ENCODE measurements at places on chromosomes 6 and 20.
A peak's percentile ranks its signal among the peaks of the same experiment; 100 is the strongest.

DNA sequence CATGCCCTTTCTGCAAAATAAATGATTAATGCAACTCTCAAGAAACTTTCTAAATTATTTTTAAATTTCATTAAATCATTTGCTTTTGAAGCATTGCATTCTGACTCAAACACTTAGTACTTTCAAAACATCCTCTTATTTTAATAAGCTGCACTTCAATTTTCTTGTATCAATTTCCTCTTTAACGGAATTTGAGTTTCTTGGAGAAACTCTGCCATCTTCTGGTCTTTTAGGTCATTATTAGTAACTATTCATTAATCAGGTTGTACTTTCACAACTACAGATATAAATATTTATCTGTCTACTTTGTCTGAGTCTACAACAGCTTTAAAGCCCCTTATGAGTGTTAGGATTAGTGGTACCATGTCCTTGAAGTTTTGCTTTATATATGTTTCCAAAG, 30.2 kb downstream of the TMX4 start:
- DNase-seq = no peak
- H3K36me3 ChIP-seq = peaks cover 5% of the 10 kb centered on the region
- H3K27ac ChIP-seq = no peak overlapping the region
- no peaks in the 10 kb centered on the region for H3K4me1 ChIP-seq

DNA sequence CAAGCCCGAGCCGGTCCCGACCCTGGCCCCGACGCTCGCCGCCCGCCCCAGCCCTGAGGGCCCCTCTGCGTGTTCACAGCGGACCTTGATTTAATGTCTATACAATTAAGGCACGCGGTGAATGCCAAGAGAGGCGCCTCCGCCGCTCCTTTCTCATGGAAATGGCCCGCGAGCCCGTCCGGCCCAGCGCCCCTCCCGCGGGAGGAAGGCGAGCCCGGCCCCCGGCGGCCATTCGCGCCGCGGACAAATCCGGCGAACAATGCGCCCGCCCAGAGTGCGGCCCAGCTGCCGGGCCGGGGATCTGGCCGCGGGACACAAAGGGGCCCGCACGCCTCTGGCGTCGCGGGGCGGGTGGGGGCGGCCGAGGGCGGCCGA, 37.5 kb downstream of the YTHDF1 start:
- H3K4me1 ChIP-seq = peaks cover 4% of the 10 kb centered on the region
- H3K27ac ChIP-seq = no peak overlapping the region
- peaks cover 18% of the 10 kb centered on the region for H3K27me3 ChIP-seq
- peak overlapping the region; percentile 27 for H3K4me3 ChIP-seq

DNA sequence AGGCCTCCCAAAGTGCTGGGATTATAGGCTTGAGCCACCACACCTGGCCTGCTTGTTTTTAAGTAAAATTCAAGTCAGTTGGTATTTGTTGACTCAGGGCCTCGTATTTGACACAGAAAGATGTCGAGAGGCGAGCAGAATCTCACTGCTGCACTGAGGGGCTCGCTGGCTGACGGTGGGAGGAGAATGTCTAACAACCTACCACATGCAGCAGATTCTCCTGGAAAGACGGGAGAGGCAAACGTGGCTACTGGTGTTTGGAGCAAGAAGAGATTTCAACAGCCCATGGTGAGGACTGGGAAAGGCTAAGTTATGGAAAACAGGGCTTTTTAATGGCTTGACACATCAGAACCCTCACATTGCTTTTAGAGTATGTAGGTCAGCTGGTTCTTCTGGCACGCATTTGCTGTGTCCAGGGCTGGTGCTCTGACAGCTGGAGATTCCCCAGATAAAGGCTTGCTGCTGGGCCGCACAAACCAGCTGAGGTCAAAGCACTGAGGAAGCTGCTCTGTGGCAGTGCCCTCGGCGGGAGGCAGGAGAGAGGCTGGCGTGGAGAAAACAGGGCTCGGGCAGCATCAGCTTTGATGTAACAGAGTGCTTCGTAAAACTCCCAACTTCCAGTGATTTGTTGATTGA, 84.2 kb upstream of the FRMD1 start:
- H3K27me3 ChIP-seq = no peaks in the 10 kb centered on the region
- no peak for DNase-seq
- H3K4me3 ChIP-seq = no peak overlapping the region
- H3K4me1 ChIP-seq = no peaks in the 10 kb centered on the region
- H3K27ac ChIP-seq = no peak overlapping the region
- H3K36me3 ChIP-seq = no peaks in the 10 kb centered on the region

DNA sequence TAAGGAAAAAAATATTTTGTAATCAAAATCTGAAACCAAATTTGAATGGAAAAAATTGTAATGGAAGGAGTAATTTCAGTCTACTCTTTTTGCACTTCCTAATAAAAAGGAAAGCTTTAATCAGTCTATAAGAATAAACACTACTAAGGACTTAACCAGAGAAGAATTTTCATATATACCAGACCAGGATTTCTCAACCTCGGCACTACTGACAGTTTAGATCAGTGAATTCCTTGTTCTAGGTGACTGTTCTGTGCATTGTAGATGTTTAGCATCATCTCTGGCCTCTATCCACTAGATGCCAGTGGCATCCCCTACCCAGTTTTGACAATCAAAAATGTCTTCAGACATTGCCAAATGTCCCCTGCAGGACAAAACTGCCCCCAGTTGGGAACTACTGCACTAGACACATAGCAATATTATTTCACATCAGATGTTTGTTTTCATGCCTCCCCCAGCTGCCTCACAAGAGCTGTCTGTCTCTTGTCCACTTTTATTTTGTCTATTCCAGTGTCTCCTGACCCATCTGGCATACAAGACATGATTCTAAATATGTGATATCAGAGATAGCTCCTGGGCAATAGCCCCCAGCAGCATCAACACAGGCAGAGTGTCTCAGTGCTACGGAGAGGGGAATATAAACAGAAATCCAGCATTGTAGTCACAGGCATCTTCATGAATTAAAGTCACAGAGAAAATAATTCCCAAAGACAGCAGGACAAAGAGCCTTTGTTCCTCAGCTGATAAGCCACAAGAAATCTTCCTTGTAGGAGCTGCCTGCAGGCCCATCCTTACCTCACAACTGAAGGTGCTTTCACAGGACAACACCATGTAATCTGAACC, 27.0 kb downstream of the DNAAF9 start:
- H3K4me1 ChIP-seq = no peaks in the 10 kb centered on the region
- no peak overlapping the region for H3K27ac ChIP-seq
- H3K27me3 ChIP-seq = no peaks in the 10 kb centered on the region
- no peak overlapping the region for H3K4me3 ChIP-seq
- no peak for DNase-seq

- H3K4me3 ChIP-seq = no peak overlapping the region
- no peaks in the 10 kb centered on the region for H3K4me1 ChIP-seq
- H3K27me3 ChIP-seq = no peaks in the 10 kb centered on the region
- H3K27ac ChIP-seq = no peak overlapping the region
- DNase-seq = no peak
- no peaks in the 10 kb centered on the region for H3K36me3 ChIP-seq
Observed at GRCh38 chr6:122778302-122778701, 1.2 kb upstream of the FABP7 start.

GRCh38 chr6:27617700-27618689, 145.1 kb upstream of the ZNF184 start:
- peak overlapping the region; percentile 63 for H3K4me3 ChIP-seq
- no peak for DNase-seq
- no peak overlapping the region for H3K27ac ChIP-seq
- peaks cover 6% of the 10 kb centered on the region for H3K4me1 ChIP-seq
- no peaks in the 10 kb centered on the region for H3K36me3 ChIP-seq

DNA sequence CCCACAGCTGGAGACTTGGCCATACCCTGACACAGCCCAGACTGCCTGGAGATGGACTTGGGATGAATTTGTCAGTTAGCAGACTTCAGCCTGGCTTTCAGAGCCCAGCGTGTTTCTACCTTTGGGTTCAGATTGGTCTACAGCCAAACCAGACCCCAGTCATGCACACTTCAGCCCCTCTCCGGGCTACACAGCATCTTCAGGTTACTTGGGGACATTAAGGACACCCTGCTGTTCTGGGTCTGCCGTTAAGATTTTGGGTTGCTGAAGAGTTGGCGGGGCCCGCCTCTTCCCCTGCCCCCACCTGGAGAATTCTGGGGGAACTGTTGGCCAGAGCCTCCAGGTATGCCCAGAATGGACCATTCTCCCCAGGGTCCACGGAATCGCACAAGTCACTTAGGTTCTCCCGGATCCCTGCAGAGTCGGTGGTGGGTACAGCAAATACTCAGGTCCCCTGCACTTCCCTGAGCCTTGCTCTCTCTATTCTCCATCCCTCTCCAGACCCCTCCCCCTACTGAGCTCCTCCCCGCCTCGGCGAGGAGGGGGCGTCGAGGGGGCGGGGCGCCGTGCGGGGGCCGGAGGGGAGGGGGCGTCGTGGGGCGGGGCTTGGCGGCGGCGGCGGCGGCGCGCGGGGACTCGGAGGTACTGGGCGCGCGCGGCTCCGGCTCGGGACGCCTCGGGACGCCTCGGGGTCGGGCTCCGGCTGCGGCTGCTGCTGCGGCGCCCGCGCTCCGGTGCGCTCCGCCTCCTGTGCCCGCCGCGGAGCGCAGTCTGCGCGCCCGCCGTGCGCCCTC, at the start of gene PTK7:
Gene PTK7, plus strand, starts transcription at position 645 of the 794 bp plus-strand sequence. CDS start 175 bp downstream, outside the sequence.
- no peak for DNase-seq
- H3K4me3 ChIP-seq = peak within 1 kb of the TSS; percentile 67

DNA sequence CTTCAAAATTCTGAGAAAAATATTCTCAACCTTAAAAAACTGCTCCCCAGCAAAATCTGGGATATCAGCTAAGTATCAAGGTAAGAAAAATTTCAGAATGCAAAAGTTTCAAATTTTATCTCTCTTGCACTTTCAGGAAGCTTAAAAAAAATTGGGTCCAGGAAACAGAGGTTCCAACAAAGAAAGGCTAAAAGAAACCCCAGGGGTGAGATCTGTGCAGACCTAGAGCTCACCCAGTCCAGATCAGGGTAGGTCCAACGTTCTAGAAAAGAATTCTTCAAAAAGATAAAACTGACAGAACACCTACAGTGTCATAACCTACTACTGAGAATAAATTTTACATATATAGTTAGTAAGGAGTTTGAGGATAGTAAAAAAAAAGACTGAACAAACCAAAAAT, 23.5 kb downstream of the ILRUN start:
- no peak for DNase-seq
- peaks cover 33% of the 10 kb centered on the region for H3K4me1 ChIP-seq
- no peaks in the 10 kb centered on the region for H3K36me3 ChIP-seq
- no peaks in the 10 kb centered on the region for H3K27me3 ChIP-seq

GRCh38 chr6:63724721-63725120, 89.1 kb downstream of the PHF3 start:
- H3K4me1 ChIP-seq = no peaks in the 10 kb centered on the region
- no peaks in the 10 kb centered on the region for H3K36me3 ChIP-seq
- no peak for DNase-seq
- no peak overlapping the region for H3K27ac ChIP-seq
- H3K27me3 ChIP-seq = no peaks in the 10 kb centered on the region

DNA sequence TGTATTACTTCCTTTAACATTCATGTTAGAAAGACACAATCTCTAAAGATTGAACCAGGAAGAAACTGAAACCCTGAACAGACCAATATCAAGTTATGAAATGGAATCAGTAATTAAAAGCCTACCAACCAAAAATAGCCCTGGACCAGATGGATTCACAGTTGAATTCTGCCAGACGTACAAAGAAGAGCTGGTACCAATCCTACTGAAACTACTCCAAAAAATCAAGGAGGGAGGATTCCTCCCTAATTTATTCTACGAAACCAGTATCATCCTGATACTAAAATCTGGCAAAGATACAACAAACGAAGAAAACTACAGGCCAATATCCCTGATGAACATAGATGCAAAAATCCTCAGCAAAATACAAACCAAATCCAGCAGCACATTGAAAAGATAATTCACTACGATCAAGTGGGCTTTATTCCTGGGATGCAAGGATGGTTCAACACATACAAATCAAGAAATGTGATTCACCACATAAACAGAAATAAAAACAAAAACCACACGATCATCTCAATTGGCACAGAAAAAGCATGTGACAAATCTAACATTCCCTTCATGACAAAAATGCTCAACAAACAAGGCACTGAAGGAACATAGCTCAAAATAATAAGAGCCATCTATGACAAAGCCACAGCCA, 15.0 kb downstream of the CDK19 start:
- H3K4me3 ChIP-seq = no peak overlapping the region
- no peaks in the 10 kb centered on the region for H3K36me3 ChIP-seq
- no peaks in the 10 kb centered on the region for H3K27me3 ChIP-seq
- no peaks in the 10 kb centered on the region for H3K4me1 ChIP-seq

- no peak for DNase-seq
- peaks cover 17% of the 10 kb centered on the region for H3K4me1 ChIP-seq
- no peaks in the 10 kb centered on the region for H3K36me3 ChIP-seq
- no peaks in the 10 kb centered on the region for H3K27me3 ChIP-seq
Observed at GRCh38 chr6:44569931-44570385, 182.5 kb downstream of the CDC5L start.

GRCh38 chr6:54194067-54194466, 82.8 kb downstream of the MLIP start:
- no peak overlapping the region for H3K27ac ChIP-seq
- H3K4me3 ChIP-seq = no peak overlapping the region
- H3K27me3 ChIP-seq = no peaks in the 10 kb centered on the region
- H3K4me1 ChIP-seq = peaks cover 4% of the 10 kb centered on the region

GRCh38 chr6:156448579-156448978, 328.6 kb upstream of the ARID1B start:
- no peaks in the 10 kb centered on the region for H3K4me1 ChIP-seq
- no peak for DNase-seq
- no peak overlapping the region for H3K4me3 ChIP-seq
- H3K27me3 ChIP-seq = no peaks in the 10 kb centered on the region
- no peak overlapping the region for H3K27ac ChIP-seq

- DNase-seq = no peak
- peak overlapping the region; percentile 61 for H3K4me3 ChIP-seq
- H3K36me3 ChIP-seq = no peaks in the 10 kb centered on the region
- H3K27ac ChIP-seq = peak overlapping the region; percentile 6
- no peaks in the 10 kb centered on the region for H3K27me3 ChIP-seq
Observed at GRCh38 chr6:96816301-96816817, 20.9 kb downstream of the GPR63 start.

- no peak for DNase-seq
- H3K36me3 ChIP-seq = no peaks in the 10 kb centered on the region
- H3K27ac ChIP-seq = no peak overlapping the region
Observed at GRCh38 chr6:24565196-24565595, 70.4 kb downstream of the ALDH5A1 start.

DNA sequence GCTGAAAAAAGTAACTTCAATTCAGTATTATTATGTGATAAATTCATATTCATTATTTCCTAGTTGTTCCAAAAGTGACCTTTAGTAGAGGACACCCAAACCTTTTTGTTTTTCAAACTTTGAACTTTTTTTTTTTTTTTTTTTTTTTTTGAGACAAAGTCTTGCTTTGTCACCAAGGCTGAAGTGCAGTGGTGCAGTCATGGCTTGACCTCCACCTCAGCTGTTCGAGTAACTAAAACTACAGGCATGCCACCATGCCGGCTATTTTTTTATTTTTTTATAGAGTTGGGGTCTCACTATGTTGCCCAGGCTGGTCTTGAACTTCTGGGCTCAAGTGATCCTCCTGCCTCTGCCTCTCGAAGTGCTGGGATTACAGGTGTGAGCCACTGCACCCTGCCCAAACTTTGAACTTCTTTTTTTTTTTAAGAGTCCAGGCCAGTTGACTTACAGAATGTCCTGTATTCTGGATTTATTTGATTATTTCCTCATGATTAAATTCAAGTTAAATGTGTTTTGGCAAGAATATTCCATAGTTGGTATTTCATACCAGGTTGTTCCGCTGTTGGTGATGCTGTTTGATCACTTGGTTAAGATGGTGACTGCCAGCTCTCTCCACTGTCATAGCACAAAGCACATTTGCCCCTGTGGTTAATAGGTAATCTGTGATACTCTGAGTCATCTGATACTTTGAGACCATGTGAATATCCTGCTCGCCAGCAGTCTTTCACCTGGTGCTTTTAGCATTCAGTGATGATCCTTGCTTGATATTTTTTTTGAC, 48.0 kb downstream of the VAPB start:
- no peaks in the 10 kb centered on the region for H3K4me1 ChIP-seq
- H3K27me3 ChIP-seq = no peaks in the 10 kb centered on the region
- no peak for DNase-seq
- H3K27ac ChIP-seq = no peak overlapping the region
- no peak overlapping the region for H3K4me3 ChIP-seq
